ENCODE measurements at places on chromosomes 4 and X.

DNA sequence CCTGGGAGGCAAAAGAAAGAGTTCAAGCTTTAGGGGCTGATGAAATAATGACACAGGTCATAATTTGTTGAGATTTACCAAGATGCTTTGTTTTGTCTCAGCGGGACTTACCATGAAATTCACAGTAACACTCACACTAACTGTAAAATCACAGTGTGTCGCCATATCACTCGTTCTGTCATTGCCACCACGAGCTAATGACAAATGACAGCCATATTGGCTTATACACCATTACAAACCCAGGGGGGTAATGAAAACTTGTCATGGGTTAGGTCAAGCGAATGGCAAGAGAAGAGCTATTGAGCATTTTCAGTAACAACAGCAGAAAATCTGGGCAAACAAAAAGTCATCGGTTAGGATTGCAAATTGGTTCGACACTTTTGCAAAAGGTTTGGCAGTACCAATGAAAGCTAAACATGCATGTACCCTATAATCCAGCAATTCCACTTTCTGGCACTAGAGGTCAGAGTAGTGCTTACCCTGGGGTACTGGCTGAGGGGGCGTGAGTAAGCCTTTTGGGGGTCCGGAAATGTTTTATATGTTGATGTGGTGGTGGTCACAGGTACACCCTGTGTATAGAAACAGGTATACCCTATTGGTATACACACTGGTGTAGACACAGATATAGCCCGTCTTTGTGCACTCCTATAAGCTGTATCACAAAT lies 83.9 kb upstream of the RAI2 start:
- no peak for DNase-seq

GRCh38 chrX:45851434-45851991 lies 650.8 kb upstream of the DIPK2B start:
- peak; percentile 35 for DNase-seq

GRCh38 chr4:123631786-123632692 lies 235.4 kb downstream of the SPRY1 start:
- no peak for DNase-seq

DNA sequence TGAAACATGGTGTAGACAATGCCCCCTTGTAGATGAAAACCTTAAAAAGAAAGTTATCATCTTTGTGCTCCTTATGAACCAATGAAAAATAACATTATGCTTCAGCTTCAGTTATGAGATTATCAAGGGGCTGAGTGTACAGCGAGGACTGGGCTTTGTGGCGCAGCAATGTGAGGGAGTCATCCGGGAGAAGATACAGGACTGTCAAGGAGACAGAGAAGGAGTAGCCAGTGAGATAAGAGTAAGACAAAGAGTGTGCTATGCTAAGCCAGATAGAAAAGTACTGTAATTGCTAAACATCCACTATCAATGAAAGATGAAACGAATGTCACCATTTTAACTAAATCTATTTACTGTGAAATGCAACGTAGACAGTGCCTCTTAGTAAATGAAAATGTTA lies 3.6 kb upstream of the KLHL15 start:
- no peak for DNase-seq

DNA sequence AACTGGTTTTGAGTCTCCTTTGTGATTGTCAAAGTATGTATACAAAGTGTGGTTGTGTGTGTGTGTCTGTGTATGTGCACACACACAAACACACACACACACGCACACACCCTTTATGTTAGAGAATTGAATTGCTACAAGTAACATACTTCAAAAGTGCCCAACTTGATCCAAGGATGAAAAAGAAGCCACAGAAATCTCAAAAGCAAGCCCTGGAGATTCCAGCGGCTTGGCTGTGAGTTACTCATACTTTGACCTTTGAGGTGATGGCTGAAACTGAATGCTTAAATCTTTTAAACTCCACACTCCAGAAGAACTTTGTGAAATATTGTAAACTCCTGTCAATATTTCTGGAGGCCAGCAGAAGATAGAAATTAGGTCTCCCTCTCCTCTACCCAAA lies 168.4 kb upstream of the NRK start:
- no peak for DNase-seq

DNA sequence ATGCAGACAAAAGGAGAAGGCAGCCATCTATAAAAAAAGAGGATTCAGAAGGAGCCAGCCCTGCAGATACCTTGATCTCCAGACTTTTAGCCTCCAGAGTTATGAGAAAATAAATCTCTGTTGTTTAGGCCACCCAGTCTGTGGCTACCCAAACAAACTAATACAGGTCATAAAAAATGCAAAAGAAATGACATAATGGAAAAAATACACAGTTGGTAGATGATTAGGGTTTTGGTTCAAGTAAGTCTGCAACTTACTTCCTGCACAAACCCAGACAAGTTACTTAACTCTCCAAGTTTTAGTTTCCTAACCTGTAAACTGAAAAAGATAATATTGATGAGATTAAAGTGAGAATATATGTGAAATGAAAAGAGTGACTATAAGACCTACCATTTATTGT lies 11.3 kb downstream of the QDPR start:
- DNase-seq = no peak

DNA sequence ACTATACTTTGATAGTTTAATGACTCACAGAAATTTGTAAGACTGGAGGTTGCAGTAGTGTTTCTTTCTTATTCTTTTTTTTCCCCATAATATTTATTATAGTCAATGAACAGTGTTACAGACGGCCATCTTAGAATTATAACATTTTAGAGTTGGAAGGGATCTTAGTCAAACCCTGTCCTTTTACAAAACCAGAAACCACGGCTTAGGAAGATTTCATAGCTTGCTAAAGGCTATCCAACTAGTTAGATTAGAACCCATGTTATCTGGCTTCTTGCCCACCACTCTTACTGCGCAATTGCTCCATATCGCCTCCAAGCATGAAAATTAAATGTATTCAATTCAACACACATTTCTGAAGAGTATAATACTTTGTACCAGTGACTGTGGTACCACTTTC lies 1.1 kb downstream of the XIAP start:
- DNase-seq = no peak

DNA sequence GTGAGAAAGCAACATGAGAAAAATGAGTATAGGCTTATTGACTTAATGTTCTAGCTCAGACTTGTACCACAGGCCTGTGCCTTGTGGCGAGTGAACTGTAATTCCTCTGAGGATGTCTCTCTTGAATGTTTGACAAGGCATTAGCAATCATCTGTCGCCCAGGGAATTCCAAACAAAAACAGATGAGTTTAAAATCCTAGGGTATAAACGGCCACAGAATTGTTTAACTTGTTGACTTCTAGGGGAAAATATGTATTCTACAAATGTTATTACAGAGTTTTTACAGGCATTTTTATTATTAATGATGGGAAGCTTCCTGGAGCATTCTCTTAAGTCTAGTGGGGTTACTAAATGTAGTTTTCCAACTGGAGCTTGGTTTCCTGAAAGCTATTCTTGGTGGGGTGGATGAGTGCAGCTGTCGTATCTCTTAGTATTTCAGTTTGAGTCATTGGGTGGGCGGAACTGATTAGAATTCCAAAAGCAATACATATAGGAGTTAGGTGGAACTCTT lies 40.6 kb downstream of the ARHGAP10 start:
- DNase-seq = peak; percentile 36

GRCh38 chrX:119753639-119754257 lies 4.6 kb upstream of the SOWAHD start:
- DNase-seq = no peak

DNA sequence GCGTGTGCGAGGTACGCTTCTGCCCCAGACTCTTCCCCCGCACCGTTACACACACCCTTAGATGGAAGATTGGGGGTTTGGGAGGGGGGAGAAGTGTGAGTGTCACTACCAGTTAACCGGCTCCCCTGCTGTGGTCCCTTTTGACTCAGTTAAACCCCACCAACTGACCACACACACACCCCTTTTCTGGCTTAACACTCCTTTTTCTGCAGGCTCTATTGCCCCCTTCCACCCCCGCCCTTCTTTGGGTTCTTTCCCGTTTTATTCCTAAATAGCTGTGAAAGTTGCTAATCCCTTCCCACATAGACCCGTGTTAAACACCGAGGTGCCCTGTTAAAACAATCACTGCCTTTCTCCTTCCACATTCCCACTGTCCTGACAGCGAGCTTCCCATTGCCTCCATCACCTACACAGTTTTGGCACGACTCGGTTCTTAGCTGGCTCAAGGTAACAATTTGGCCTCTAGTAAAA lies 3.7 kb upstream of the NR3C2 start:
- DNase-seq = no peak

GRCh38 chrX:24253469-24253868 lies 60.4 kb downstream of the SUPT20HL2 start:
- DNase-seq = no peak

GRCh38 chr4:158786121-158786601 lies 17.3 kb downstream of the FNIP2 start:
- DNase-seq = no peak

- no peak for DNase-seq
Observed at GRCh38 chrX:41912923-41913322, 10.4 kb downstream of the CASK start.

DNA sequence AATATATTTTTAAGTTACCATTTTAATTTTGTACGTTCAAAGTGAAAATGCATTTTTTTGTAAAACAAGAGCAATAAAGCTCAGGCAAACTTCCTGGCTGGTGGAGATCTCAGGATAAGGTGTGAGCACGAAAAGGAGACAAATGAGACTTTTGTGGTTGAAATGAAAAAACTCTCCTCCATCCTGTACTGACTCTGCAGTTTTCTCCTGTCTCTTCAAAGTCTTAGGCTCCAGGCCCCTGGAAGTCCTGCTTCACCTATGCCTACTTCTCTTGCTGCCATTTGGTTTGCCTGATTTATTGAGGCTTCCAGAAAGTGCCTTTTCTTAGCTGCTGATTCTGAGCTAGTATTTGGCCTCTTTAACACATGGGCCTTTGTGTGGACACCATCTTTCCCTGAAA lies 77.7 kb downstream of the MAML3 start:
- DNase-seq = no peak

- no peak for DNase-seq
Observed at GRCh38 chr4:107987916-107988762, 1.6 kb upstream of the HADH start.

- no peak for DNase-seq
Observed at GRCh38 chr4:177384856-177385397, 57.3 kb downstream of the AGA start.

DNA sequence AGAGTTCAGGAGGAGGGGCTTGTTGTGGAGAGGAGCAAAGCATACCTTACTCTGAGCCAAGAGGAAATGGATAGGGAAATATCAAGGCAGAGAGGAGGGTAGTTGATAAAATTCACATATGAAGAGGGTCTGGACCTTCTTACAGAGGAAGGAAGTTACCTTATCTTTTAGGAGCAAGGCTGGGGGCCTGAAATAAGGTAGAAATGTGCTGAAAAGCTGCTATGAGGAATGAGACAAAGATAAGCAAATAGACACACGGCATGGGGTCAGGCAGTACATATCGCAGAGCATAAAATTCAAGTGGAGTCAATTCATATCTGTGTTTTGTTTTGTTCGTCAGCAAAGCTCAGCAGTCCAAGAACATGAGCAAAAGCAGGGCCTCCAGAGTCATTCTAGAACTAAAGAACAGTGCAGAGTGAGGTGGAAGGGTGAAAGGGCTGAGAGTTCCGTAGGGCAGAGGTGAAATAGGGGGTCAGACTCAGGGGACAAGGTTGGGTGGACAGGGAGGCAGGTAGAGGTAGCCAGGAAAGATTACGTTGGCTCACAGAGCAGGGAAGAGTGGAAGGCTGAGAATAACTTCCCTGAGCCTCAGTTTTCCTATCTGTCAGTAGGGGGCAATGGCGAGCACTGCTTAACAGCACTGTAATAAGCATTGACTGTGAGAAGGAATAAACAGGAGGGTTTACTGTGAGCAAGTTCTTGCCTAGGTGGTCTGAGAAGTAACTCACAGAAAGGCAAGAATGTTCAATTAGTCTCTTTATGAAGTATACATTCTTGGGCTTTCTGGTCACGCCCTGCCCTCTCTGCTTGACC lies 9.2 kb downstream of the VSIG4 start:
- DNase-seq = peak; percentile 15

DNA sequence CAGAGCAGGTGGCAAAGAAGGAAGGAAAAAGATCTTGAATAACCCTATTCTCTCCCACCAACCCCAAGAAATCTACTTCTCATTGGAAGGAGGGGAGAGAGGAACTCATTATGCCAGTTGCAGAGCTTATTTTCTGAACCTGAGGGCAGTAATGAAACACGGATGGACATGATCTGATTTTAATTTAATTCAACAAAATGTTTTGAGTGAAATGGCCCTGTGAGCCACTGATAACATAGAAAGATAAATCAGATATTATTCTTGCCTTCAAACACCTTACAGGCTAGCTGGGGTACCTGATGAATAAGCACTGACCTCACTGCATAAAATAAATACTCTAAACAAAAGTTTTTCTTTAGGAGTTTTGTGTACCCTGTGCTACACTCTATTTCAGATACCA lies 30.3 kb downstream of the DAPP1 start:
- DNase-seq = no peak

GRCh38 chrX:153763989-153764755 lies at the start of gene PLXNB3:
Gene PLXNB3, plus strand, starts transcription at chrX:153764249. Its CDS starts 1,287 bp downstream, at chrX:153765536.
- peak; percentile 85 for DNase-seq

GRCh38 chr4:164343472-164343976 lies 410.4 kb upstream of the SMIM31 start:
- DNase-seq = no peak

- no peak for DNase-seq
Observed at GRCh38 chrX:10828036-10828435, 207.7 kb upstream of the MID1 start.

GRCh38 chrX:87110142-87110541 lies 407.5 kb upstream of the KLHL4 start:
- no peak for DNase-seq

GRCh38 chr4:153212736-153213135 lies 8.5 kb downstream of the TRIM2 start:
- no peak for DNase-seq

GRCh38 chrX:107683124-107683895 lies 55.0 kb downstream of the PRPS1 start:
- no peak for DNase-seq

DNA sequence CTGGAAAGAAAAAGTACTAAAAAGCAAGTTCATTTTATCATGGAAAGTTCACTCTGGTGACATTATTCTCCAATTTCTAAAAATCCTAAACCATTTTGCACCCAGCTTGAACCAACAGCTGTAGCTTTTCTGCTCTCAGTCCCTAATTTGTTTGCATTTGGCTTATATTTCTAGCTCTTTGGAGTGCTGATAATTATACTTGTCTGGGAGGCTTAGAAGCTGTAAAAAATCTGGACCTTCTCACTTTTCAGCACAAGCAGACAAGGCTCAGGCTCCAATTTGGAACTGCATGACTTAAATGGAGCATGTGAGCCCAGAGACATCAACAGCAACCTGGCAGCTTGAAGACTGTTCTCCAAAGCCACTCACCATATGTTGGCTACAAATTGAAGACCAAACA lies 170.9 kb upstream of the PCDH18 start:
- DNase-seq = no peak

- DNase-seq = no peak
Observed at GRCh38 chr4:110107866-110108265, 90.5 kb downstream of the ELOVL6 start.

GRCh38 chr4:28490669-28491068 lies 1630.0 kb downstream of the STIM2 start:
- no peak for DNase-seq

GRCh38 chrX:26376037-26376708 lies 160.2 kb downstream of the MAGEB5 start:
- DNase-seq = no peak

- DNase-seq = no peak
Observed at GRCh38 chr4:75621715-75622114, 8.6 kb downstream of the CDKL2 start.

GRCh38 chr4:147840838-147841738 lies 109.2 kb downstream of the ARHGAP10 start:
- DNase-seq = no peak
